Activated T-helper 17 cell treated with anti-CD3 and anti-CD28 coated beads, Interleukin-2, amount 50 U/mL, for 72 hours (primary cell): ENCODE measurements at places on chromosomes 7 and 10. TPM values are rescaled to one million over a fixed set of nuclear protein-coding genes. Genes with fewer than 3 reads are reported as not detected.

GRCh38 chr7:107746006-107746405, 2.1 kb downstream of the CBLL1 start:
- ATAC-seq, result no peak
- no peaks in the 10 kb centered on the region for H3K27me3 ChIP-seq
- H3K4me3 ChIP-seq, result peak overlapping the region; percentile 98
- H3K36me3 ChIP-seq, result peaks cover 71% of the 10 kb centered on the region
- peaks cover 29% of the 10 kb centered on the region for H3K4me1 ChIP-seq
- H3K27ac ChIP-seq, result peak overlapping the region; percentile 100

- H3K36me3 ChIP-seq, result no peaks in the 10 kb centered on the region
- no peaks in the 10 kb centered on the region for H3K27me3 ChIP-seq
- H3K27ac ChIP-seq, result no peak overlapping the region
- ATAC-seq, result peak; percentile 67
- no peak overlapping the region for H3K4me3 ChIP-seq
- H3K4me1 ChIP-seq, result no peaks in the 10 kb centered on the region
Observed at GRCh38 chr10:52256832-52257691, 57.0 kb upstream of the DKK1 start.

DNA sequence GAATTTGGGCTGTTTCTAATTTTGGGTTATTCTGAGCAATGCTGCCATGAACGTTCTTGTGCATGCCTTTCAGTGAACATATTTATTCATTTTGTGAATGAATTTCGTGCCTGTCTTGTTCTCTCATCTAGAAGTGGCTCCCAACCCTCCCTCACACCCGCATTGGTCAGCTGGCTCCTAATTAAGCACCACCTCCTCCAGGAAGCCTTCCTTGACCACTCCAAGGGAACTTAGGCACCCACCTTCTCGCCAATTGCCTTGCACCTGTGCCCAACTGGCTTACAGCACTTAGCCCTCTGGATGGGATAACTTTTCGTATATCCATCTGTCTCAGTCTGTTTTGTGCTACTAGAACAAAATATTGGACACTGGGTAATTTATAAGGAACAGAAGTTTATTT, 107.1 kb downstream of the MYL10 start:
- H3K4me1 ChIP-seq, result no peaks in the 10 kb centered on the region
- ATAC-seq, result no peak
- H3K27me3 ChIP-seq, result no peaks in the 10 kb centered on the region
- no peak overlapping the region for H3K4me3 ChIP-seq
- H3K36me3 ChIP-seq, result no peaks in the 10 kb centered on the region
- H3K27ac ChIP-seq, result no peak overlapping the region

- H3K4me3 ChIP-seq, result no peak overlapping the region
- ATAC-seq, result no peak
- H3K27ac ChIP-seq, result no peak overlapping the region
- H3K27me3 ChIP-seq, result no peaks in the 10 kb centered on the region
- peaks cover 29% of the 10 kb centered on the region for H3K4me1 ChIP-seq
Observed at GRCh38 chr10:5662708-5663579, 3.5 kb downstream of the ASB13 start.

DNA sequence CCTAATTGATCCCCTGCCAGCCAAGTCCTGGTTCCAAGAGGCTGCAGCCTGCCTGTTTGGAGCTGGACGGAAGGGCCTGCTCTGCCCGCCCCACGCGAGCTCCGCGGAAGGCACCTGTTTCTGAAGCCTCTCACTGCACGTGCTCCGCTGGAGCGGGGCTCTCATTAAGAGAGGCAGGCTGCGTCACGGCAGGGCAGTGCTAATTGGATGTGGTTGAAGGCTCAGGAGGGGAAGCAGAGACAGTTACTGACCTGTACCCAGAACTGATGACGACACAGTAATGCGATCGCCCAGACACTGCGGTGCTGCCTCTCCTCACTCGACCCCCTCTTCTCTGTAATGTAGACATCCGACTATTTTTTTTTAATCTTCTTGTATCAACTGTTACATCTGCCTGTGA, 411.1 kb upstream of the MGMT start:
- peaks cover 5% of the 10 kb centered on the region for H3K4me1 ChIP-seq
- no peaks in the 10 kb centered on the region for H3K36me3 ChIP-seq
- ATAC-seq, result no peak
- no peak overlapping the region for H3K27ac ChIP-seq
- H3K27me3 ChIP-seq, result no peaks in the 10 kb centered on the region

- H3K36me3 ChIP-seq, result no peaks in the 10 kb centered on the region
- H3K4me1 ChIP-seq, result no peaks in the 10 kb centered on the region
- no peak for ATAC-seq
- H3K4me3 ChIP-seq, result no peak overlapping the region
- no peaks in the 10 kb centered on the region for H3K27me3 ChIP-seq
- no peak overlapping the region for H3K27ac ChIP-seq
Observed at GRCh38 chr7:92464515-92464914, 13.2 kb downstream of the ERVW-1 start.

DNA sequence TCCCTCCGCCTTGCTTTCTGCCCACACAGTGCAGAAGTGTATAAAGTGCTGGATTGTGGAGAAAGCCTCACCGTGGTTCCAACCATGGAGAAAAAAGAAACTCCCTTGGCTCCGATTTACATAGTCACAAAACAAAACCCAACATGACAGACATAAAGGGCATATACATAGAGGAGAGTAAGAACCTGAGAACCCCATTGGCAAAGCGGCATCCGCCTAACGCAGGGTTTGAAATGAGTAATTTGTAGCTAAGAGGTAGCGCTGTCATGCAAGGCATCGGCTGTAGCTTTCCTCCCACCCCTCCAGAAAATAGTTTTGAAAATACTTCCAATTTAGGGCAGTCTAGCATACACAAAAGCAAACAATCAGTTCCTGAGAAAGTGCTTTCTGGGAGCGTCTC, 126.0 kb upstream of the NRBF2 start:
- H3K4me3 ChIP-seq, result peak overlapping the region; percentile 42
- ATAC-seq, result peak; percentile 83
- peaks cover 11% of the 10 kb centered on the region for H3K27me3 ChIP-seq
- H3K36me3 ChIP-seq, result no peaks in the 10 kb centered on the region
- peaks cover 12% of the 10 kb centered on the region for H3K4me1 ChIP-seq
- H3K27ac ChIP-seq, result peak overlapping the region; percentile 21

- no peaks in the 10 kb centered on the region for H3K4me1 ChIP-seq
- ATAC-seq, result no peak
- H3K4me3 ChIP-seq, result no peak overlapping the region
- H3K27ac ChIP-seq, result no peak overlapping the region
- H3K36me3 ChIP-seq, result no peaks in the 10 kb centered on the region
- peaks cover 19% of the 10 kb centered on the region for H3K27me3 ChIP-seq
Observed at GRCh38 chr10:121684276-121684675, 86.0 kb upstream of the FGFR2 start.

DNA sequence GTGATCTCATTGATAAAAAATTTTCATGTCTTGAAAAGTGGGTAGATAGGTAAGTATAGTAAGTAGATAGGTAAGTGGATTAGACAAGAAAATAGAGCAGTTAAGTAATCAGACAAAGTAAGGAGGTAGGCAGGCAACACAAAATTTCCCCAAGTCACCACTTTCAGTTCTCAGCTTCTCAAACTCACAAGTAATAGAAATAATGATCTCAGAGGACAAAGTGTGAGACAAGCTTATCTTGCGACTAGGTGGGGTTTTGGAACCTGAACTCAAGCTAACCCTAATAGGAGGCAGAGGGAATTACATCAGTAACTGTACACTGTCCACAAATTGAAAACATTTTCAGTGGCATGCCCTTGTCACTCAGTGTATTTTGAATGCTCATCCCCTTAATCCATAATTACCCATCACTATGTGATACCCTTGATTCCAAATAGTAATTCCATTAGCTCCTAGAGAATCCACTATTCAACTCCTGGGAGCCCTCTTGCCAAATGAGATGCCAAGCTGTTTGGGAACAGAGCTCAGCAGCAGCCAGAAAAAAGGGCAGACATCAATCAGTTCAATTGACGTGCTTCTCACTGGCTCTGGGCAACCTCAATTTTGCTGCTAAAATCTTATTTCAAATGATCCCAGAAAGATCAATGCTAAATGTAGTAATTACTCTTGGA, 703.2 kb downstream of the XPNPEP1 start:
- H3K27ac ChIP-seq, result no peak overlapping the region
- ATAC-seq, result no peak
- H3K27me3 ChIP-seq, result no peaks in the 10 kb centered on the region
- no peak overlapping the region for H3K4me3 ChIP-seq

DNA sequence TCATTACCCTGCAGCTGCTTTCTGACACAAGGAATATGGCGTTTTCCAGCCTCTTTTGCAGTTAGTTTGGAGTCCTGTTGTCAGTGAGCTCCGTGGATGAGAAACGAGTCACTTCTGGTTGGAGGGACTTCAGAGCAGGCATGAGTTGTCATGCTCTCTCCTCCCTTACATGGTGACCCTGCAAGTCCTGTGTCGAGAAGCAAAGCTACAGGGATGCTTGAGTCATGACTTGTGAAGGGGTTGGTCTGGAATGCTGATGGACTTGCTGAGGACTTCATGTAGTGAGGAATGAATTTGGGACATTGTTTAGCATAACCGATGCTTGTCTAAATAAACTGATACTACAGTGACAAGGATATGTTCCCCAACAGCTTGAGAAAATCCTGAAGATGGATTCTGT, 108.8 kb downstream of the ADCYAP1R1 start:
- no peak overlapping the region for H3K4me3 ChIP-seq
- H3K27me3 ChIP-seq, result peaks cover 15% of the 10 kb centered on the region
- no peaks in the 10 kb centered on the region for H3K36me3 ChIP-seq
- ATAC-seq, result no peak
- H3K4me1 ChIP-seq, result no peaks in the 10 kb centered on the region

DNA sequence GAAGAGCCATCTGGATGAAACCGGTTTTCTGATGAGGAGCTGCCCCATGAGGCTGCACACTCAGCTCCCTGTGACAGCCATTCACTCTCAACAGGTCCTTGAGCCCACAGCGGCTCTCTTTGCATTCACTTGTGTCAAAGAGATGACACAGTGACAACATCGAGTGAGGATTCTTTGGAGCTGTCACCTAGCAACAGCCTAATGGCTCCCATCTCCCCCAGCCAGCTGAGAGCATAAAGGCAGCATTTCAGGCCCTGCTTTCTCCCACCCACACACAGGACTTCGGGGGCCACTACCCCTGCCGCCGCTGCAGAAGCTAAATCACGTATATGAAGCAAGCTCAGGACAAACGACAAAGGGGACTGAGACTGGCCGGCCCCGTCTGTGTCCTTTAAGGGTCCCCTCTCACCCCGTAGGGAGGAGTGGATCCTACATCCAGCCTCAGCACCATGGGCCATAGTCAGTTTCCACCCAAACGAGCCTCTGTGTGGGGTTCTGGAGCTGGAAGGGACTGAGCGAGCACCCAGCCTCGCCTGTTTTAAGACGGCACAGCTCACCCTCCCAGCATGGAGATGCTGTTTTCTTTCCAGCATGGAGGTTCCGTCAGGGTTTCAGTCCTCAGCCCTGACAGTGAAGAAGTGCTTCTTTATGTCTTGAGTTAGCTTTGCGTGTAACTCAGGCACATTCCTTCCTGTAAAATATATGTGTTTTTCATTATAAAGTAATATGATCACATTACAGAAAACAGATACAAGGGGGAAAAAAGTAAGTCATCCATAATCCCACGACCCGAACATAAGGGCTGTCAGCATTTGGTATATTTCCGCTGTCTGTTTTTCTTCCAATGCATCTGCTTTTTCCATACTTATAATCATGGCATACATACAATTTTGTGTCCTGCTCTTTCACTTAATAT, 4.9 kb downstream of the CPA4 start:
- ATAC-seq, result no peak
- H3K4me3 ChIP-seq, result no peak overlapping the region
- no peak overlapping the region for H3K27ac ChIP-seq

DNA sequence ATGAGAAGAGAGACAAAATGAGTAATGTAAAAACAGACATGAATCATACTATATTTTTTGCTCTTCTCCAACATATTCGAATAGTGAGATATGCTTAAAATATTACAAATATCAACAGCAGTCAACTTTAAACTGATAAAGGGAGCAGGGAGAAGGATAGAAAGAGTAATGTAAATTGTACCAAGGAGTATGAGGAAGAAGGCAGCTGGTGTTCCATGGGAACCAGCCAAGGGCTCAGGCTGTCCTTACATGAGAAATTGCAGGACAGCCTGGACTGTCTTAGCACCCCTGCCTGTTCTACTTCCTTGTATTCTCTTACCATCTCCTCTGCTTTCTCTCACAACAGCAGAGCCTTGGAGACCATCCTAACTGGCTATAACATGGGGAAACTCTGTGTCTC, 128.7 kb downstream of the TSPAN12 start:
- peaks cover 26% of the 10 kb centered on the region for H3K27me3 ChIP-seq
- no peaks in the 10 kb centered on the region for H3K4me1 ChIP-seq
- H3K27ac ChIP-seq, result no peak overlapping the region
- H3K4me3 ChIP-seq, result no peak overlapping the region
- H3K36me3 ChIP-seq, result no peaks in the 10 kb centered on the region
- ATAC-seq, result no peak

- H3K27ac ChIP-seq, result no peak overlapping the region
- H3K27me3 ChIP-seq, result no peaks in the 10 kb centered on the region
- H3K4me1 ChIP-seq, result no peaks in the 10 kb centered on the region
Observed at GRCh38 chr7:87735360-87735759, 107.2 kb downstream of the RUNDC3B start.

- no peak overlapping the region for H3K4me3 ChIP-seq
- no peaks in the 10 kb centered on the region for H3K27me3 ChIP-seq
- no peaks in the 10 kb centered on the region for H3K4me1 ChIP-seq
Observed at GRCh38 chr7:108794466-108794865, 224.8 kb downstream of the DNAJB9 start.

DNA sequence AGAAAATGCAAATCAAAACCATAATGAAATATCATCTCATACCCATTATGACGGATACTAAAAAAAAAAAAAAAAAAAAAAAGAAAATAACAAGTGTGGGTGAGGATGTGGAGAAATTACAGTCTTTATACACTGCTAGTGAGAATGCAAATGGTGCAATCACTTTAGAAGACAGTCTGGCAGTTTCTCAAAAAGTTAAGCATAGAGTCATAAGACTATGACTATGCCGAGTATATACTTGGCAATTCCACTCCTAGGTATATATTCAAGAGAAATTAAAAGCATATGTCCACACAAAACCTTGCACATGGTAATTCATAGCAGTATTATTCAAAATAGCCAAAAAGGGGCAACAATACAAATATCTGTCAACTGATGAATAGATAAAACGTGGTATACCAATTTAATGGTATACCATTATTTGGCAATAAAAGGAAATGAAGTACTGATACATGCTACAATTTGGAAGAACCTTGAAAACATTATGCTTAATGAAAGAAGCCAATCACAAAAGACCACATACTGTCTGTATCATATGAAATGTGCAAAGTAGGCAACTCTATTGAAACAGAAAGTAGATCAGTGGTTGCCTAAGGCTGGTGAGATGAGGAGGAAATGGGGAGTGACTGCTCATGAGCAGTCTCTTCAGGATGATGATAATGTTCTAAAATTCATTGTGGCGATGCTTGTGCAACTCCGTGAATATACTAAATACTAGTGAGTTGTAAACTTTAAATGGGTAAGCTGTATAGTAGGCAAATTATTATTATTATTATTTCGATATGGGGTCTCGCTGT, 90.1 kb upstream of the NANOS1 start:
- H3K4me1 ChIP-seq, result no peaks in the 10 kb centered on the region
- H3K4me3 ChIP-seq, result no peak overlapping the region

The TRIM4 gene
- 29.9 TPM for total RNA-seq

The DGKI gene
- total RNA-seq, result 9.2 TPM

The SLC26A3 gene
- not detected for total RNA-seq

The TLX1 gene
- not detected for total RNA-seq

The GCK gene
- 1.2 TPM for total RNA-seq

The LRRC61 gene
- 61.6 TPM for total RNA-seq

The BLNK gene
- total RNA-seq, result not detected
